Activated CD4-positive, alpha-beta T cell treated with anti-CD3 and anti-CD28 coated beads, Interleukin-2, amount 10 ng/mL, durations not matched to agents 24 days and 14 days (primary cell): ENCODE measurements at places on chromosomes 4 and X. TPM values are rescaled to one million over a fixed set of nuclear protein-coding genes. Genes with fewer than 3 reads are reported as not detected.
A peak's percentile ranks its signal among the peaks of the same experiment; 100 is the strongest.

DNA sequence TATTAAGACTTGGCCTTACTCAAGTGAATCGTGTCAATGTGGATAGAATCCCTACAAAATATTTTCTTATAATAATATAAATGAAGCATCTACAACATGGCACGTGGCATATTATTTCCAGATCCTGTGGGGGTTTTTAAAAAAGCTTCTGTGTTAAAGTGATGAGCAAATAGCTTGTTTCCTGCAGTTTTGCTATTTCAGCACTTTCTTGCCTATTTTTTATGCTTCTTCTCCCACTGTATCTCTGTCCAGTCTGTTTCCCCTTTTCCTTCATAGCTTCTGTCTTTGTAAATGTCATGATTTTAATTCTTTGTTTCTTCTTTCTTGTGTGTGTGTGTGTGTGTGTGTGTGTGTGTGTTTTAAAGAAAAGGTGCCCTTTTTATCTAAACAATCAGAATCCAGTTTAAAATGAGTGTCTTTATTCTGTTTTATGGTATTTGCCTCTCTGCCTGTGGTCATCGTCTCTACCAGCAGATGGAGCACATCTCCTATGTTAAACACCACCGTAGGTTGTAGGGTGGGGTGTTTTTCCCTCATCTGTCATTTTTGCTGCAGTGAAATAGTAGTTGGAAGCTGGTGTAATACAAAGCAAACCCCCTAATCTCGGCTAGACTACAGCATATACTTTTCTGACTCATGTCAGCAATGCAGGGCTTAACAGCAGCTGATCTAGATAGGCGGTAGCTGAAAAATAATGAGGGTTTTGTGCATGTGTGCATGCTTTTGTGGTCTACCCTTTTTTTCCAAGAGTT, 33.1 kb downstream of the FTHL17 start:
- peak; percentile 69 for DNase-seq

DNA sequence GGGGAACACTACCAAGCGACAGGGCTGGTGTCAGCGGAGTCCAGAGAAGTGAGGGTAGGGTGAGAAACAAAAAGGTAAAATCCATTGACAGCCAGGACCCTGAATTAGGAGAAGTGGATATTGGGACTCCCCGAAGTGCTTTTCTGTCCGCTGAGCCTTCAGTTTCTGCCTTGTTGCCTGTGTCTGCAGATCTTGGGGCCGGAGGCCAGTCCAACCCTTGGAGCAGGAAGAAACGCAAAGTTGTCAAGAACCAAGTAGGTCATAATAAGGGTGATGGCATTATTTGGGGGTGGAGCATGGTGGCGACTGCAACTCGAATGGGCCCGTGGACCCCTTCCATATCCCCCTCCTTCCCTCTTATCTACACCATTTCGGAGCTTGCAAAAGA, 1.0 kb downstream of the ARMCX1 start:
- DNase-seq, result no peak

DNA sequence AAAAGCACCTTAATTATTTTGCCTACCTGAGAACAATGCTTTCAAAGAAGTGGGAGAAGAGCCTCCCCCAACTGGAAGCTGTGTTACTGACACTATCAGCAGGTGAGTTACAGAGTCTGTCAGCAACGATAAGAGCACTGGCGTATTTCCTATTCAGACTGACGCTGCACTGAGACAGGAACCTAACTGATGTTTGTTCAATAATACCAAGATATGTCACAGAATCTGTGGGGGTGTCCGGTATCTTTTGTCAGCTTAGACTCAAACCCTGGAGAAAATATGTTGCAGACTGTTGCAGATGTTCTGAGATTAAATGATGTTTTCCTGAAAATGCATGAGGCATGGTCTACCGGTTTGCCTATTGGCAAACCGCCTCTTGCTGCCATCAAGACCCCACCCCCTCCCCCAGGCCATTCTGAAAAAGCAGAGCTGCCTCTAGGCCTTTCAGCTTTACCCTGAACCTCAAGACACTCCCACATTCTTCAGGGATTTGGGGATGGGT, 115.2 kb upstream of the KIT start:
- DNase-seq, result no peak

DNA sequence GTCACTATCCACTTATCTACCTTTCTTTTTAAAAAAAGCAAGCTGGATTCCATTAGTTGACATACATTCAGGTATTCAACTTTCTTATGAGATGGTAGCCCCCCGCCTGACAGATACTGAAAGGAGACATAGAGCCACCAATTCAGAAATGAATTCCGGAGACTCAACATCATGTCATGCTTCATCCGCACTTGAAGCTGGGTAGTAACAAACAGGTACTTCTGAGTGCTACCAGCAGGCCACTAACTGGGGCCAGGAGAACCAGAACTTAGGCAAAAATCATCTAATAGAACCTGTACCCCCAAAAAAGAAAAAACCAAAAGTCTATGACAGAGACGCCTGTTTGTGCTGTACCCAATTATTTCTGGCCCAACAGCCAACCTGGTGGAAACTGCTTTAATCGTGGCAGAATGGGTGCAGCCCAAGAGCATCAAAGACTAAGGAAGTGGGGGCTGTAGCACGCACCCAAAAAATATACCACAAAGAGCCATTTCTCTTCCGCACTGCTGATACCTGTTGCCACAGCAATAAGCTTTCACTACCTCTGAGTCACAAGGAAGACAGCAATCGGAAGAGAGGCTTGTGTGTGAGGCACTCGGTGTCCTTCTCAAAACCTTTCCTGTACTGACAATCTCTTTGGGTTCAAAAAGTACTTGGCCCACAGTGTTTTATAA, 84.8 kb downstream of the AFAP1 start:
- peak; percentile 92 for DNase-seq

GRCh38 chr4:86664959-86665358, 70.8 kb downstream of the PTPN13 start:
- DNase-seq, result no peak

GRCh38 chrX:39777623-39778025, 320.1 kb downstream of the BCOR start:
- peak; percentile 67 for DNase-seq

GRCh38 chr4:41476310-41476885, 61.6 kb upstream of the LIMCH1 start:
- no peak for DNase-seq

Gene CDX4
- total RNA-seq, result not detected in 2 replicates

Gene PWWP3B
- total RNA-seq, result not detected in 2 replicates

Gene SPIN4
- total RNA-seq, result 4.9 and 5.3 TPM in 2 replicates

Gene AVPR2
- not detected in 2 replicates for total RNA-seq
